ENCODE measurements at places on chromosomes 13 and 19.

GRCh38 chr13:37889820-37890219 is 20.2 kb upstream of the TRPC4 start:
- no peak for DNase-seq

- peak; percentile 78 for DNase-seq
These were observed 4.1 kb downstream of the DAZAP1 start for GRCh38 chr19:1411255-1412191.

DNA sequence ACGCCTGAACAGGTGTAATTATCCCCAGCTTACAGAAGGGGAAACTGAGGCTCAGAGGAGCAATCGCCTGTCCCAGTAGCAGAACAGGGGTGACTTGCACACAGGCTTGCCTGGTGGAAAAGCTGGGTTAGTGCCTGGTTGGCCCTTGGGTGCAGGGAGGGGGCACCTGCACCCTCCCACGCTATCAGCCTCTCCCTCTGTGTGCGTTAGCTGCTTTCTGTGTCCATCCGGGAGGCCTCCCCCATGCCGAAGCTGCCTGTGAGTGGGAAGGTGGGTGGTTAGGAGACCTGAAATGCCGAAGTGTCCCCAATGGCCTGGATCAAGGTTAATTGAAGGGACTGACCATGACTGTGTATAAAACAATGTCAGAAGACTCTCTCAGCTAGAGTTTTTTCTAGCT is 295.0 kb downstream of the ZNF536 start:
- no peak for DNase-seq

GRCh38 chr13:73245246-73245645 is 186.4 kb downstream of the KLF5 start:
- no peak for DNase-seq

GRCh38 chr13:72293206-72293605 is 426.2 kb upstream of the DACH1 start:
- no peak for DNase-seq

DNA sequence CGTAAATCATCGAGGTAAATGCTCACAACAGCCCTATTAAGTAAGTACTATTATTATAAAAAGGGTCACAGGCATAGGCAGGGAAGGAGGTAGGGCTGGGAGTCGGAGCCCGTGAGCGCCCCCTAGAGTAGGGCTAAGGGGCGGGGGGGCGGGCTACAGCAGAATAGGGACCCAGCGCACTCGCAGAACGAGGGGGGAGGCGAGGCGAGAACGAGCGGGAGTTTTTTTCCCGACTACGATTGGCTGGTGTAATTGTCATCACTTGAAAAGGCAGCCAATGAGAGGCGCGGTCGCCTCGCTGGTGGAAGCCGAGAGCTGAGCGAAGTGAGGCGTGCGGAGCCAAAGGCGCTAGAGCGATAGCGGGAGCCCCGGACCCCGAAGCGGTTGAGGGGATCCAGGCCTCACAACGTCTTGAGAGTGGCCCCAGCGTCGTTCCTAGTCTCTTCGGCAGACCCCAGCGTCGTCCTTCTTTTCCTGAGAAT is 24.2 kb downstream of the KEAP1 start:
- peak; percentile 90 for DNase-seq

DNA sequence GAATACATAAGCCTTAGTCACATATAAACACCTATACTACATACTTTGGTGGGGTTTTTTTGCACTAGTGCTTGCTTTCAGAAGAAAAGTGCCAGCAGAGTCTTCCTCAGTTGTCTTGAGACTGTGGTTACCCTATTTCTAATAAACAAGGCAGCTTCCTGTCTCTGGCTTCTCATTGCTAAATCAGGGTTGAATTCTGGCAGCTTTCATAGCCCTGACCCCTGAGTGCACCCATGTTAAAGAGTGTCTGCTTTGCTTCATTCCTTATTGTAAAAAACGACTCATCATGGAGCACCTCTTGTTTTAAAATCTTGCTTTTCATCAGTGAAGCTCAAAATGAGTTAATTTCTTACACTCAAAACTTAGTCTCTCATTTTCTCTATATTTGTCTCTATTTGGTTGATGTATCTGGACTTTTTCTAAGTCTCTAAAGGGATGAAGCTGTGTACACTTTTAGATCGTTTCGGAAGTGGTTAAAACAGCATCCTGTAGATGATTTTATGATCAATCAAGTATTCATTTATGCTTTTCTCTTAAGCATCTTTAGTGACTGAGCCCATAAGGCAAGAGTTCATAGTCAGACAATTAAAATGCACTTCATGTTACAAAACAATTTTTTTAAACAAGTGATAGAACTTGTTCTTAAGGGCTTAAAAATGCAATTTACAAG is 72.1 kb downstream of the KLF12 start:
- no peak for DNase-seq

DNA sequence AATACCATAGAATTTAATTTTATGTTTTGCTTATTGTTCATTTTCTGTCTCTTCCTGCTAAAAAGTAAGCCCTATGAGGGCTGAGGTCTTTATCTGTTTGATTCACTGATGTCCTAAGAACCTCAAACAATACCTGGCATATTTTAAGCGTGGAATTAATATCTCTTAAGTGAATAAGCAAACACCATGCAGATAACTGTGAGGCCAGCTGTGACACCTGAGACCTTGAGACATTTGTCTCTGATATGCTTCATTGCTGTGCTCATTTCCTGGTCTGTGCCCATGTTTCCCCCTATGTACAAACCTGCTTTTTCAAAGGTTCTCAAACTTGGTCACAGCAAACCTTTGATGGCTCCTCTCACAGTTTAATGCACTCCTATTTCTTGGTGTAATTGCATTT is 254.6 kb downstream of the COG6 start:
- DNase-seq = no peak

DNA sequence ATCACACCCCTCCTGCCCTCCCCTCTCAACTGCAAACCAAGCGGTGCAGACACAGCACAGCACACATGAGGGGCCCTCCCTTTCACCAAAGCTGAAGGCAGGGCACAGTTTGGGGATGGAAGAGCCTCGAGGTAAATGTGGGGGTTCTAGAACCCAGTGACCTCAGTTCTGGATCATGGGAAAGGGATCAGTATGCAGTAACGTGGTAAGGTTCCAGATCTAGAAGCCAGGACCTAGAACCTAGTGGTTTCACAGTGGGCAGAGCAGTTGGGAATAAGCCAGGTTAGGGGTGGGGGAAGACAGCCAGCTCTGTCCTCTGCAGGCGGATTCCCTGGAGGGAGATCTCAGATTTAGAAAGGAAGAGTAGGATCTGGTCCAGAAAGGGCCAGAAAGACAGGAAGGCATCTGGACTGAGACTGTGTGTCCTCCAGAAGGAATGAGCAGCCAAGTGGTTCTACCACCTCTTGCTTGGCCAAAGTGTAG is 3.1 kb downstream of the FTL start:
- DNase-seq = no peak

DNA sequence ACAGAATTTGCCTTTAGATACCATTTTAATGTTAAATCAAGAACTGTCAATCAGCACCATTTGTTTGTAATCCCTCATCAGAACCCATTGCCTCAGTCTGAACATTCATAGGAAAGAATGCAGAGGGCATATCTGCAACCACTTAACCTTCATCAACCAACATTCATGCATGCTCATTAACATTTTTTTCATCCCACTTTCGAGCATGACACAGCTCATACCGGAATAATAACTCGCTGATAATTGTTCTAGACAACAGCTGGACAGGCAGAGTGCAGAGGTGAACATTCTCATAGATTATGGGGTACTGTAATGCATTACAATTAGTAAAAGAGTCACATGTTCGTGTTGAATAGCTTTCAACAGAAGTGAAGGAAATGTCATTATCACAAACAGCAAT is 216.8 kb downstream of the DIAPH3 start:
- DNase-seq = no peak

DNA sequence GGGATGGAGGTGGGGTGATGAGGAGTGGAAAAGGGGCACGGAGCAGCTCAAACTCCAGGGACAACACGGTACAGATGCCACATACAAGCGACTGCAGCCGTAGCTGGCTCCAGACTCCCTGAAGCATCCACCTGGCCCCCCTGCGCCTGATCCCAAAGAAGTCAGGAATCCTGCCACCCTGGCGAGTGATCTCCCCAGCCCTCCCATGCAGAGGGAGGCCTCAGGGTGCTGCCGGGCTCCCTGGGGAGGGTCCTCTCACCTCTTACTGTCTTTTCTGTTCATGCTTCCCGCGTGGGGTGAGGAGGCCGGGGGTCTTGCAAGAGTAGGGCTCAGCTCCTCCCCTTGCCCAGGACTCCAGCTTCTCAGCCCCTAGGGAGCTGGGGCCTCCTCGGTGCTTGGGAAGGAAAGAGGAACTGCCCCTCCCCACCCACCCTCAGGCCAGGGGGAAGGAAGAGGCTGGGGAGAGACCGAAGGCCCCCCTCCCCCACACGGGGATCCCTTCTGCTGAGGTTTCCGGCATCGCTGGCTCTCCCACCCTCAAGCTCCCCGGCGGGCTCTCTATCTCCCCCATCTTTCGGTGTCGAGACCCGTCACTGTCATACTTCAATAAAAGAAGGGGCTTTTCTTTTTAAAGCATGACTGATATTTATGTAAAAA is at the start of gene RASGRP4:
Gene RASGRP4 (minus strand): TSS at position 410 of the 657 bp plus-strand sequence. CDS start 128 bp downstream, at position 282.
- no peak for DNase-seq

- DNase-seq = no peak
These were observed 15.2 kb upstream of the N4BP2L1 start for GRCh38 chr13:32443111-32443510.

DNA sequence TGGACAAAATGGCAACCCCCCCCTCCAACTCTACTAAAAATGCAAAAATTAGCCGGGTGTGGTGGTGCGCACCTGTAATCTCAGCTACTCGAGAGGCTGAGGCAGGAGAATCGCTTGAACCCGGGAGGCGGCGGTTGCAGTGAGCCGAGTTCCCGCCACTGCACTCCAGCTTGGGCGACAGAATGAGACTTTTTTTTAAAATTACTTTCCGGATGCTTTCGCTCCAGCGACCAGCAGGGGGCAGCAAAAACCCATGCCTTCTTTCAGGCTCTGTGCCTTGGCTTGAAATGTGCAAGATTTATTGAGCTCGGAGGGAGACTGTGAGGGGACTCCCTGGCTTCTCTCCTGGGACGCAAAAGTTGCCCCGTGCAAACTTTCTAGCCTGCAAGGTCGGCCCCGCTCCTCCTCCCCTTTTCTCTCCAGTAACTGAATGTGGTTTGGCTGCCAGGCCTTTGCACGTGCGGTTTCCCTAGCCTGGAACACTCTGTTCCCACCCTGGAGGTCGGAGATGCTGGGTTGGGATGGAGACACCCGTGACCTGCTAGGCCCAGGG is 61.4 kb upstream of the NFIC start:
- DNase-seq = peak; percentile 31

DNA sequence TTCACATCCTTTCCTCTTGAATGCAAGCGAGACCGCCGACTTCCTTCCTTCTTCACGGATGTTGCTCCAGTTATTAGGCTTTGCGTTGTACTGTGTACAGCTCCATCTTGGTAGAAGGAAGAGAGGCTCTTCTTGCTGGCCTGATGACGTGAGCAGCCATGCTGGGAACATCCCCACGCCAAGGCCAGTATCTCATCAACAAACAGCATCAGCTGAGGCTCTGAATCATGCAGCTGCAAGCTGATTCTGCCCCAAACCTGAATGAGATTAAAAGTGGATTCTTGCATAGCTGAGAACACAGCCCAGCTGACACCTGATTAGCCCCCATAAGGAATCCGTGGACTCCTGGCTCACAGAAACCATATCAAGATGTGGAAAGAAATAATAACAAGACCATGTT is 809.6 kb downstream of the EFNB2 start:
- no peak for DNase-seq

DNA sequence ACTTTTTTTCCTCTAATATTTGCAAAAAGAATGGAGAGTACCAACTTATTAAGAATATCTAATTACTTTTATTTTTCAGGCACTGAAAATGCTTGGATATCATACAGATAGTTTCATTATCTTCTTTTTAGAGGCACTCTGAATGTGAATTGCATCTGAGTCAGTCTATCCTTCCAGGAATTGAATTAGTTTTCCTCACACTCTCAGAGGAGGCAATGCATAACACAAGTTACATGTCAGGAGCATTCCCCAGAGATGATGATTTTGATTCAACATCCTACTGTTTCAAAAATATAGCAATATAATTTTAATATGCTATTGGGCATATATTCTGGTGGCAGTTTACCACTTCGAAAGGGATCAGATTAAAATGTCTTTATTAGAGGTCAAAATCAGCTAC is 1315.4 kb downstream of the PCDH9 start:
- no peak for DNase-seq

DNA sequence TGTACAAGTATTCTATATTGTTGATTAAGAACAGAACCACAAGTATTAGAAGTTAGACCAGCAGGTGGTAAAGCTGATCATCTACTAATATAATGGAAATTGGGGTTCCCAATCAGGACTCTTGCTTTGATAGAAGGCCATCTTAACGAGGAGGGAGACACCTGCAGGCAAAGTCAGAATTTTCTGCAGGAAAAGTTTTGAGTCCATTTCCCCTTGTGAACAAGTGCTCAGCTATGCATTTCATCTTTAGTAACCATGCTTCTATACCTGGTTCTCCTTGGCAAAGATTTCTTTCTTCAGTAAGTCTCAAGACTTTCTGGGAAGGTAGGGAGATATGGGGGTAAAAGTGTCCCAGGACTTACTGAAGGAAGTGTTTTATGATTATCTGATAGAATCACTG is 36.1 kb upstream of the USPL1 start:
- no peak for DNase-seq

- DNase-seq = no peak
These were observed 1.5 kb downstream of the KCNN1 start for GRCh38 chr19:17968362-17968761.

DNA sequence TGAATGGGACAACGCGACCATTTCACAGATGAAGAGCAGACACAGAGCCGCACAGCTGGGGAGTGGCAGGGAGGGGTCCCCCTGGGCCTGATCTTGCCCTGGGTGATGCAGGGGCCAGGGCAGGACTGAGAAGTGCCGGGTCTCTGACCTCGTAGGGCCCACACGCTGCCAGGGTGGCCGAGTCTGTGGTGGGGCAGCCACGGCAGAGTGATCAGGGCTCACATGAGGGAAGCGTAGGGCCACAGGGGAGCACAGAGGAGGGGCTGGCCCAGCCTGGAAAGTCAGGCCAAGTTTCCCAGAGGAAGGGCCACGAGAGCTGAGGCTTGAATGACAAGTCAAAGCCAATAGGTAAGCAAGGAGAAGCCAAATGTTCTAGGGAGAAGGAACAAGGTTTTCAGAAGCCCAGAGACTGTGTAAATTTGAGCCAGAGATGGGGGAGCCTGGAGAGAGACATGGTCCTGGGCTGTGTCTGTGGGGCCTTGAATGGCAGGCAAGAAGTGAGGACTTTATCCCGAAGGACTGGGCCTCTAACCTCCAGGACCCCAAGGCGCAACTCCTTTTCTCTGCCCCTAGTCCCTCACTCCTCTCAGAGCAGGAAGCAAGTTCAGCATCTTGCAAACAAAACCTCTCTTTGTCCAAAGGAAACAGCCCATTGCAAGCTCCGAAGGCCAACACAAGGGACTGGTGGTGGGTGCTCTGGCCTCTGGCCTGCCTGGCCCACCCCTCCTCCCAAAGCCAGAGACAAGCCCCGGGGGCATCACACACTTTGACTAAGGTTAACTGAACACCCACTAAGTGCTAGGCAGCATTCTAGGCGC is 31.7 kb upstream of the FXYD3 start:
- DNase-seq = no peak

GRCh38 chr19:37991841-37992248 is 84.8 kb downstream of the SIPA1L3 start:
- no peak for DNase-seq
